ENCODE measurements at places on chromosomes 13 and 19. TPM values are rescaled to one million over a fixed set of nuclear protein-coding genes. Genes with fewer than 3 reads are reported as not detected.

DNA sequence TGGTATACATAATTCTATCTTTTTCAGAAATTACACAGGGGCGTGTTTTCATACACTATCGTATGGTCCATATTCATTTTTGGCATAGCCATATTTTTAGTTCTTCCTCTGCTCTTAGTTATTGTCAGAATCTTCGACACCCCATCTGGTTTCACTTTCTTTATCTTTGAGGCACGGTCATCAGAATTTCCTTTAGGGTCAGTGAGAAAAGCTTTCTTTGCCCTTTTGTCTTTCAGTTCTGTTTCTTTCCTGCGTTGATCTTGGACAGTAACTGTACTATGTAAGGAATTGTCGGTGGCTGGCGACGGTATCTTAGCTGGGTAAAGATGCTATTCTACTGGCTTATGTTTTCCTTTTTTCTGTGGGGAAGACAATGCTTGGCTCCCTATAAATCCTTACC is 10.6 kb upstream of the KIR2DL4 start:
- DNase-seq, result no peak

DNA sequence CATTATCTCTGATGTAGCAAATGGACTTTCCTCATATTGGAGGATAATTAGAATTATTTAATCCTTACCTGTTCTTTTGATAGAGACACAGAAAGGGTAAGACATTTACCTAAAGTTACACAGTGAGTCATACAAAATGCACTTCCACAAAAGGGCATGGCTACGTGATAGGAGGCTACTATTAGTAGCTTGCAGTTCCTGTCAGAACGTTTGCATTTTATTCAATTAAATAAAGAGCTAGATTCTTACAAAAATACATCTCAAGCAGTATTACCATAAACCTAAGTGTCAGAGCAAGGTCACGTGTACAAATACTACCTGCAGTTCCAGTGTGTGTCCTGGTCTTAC is 120.6 kb downstream of the ESD start:
- no peak for DNase-seq

- no peak for DNase-seq
Measured at GRCh38 chr19:18060472-18060871, 26.3 kb downstream of the IL12RB1 start.

DNA sequence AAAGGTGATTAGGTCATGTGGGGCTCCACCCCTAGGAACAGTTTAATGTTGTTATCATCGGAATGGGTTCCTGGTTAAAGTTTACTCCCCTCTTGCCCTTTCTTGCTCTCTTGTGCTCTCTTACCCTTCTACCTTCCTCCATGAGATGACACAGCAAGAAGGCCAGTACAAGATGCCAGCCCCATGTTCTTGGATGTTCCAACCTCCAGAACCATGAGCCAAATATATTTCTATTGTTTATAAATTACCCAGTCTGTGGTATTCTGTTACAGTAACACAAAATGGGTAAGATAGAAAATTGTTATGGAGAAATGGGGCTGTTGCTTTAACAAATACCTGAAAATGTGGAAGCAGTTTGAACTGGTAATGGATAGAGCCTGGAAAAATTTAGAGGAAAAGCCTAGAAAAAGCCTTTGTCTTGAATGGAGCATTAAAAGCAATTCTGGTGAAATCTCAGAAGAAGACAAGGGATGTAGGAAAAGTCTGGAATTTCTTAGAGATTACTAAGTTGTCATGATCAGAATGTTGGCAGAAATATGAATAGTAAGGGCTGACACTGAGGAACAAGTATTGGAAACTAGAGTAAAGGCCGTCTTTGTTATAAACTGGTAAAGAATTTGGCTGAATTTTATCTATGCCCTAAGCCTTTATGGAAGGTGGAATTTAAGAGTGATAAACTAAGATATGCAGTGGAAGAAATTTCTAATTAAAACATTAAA is 53.5 kb upstream of the TSC22D1 start:
- DNase-seq, result no peak

DNA sequence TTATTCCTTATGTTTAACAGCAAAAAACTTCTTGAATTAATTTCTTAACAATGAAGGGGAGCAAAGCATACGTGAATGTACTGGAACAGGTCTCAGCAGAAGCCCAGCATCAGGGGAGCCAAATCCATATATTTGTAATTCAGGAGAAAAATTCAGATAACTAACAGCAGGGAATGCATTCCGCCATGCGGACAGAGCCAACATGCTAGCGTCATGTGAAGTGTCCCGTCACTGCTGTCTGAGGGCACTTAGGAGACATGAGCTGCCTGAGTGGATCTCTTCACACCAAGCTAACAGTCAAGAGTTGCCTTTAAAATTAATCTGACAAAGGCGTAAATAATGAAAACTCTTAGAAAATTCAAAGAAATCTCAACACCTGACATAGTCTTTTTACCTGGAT is 6.4 kb downstream of the AMER2 start:
- DNase-seq, result no peak

GRCh38 chr19:16969135-16969534 is 57.5 kb downstream of the CPAMD8 start:
- no peak for DNase-seq

- no peak for DNase-seq
Measured at GRCh38 chr13:31444266-31444856, 244.6 kb downstream of the B3GLCT start.

DNA sequence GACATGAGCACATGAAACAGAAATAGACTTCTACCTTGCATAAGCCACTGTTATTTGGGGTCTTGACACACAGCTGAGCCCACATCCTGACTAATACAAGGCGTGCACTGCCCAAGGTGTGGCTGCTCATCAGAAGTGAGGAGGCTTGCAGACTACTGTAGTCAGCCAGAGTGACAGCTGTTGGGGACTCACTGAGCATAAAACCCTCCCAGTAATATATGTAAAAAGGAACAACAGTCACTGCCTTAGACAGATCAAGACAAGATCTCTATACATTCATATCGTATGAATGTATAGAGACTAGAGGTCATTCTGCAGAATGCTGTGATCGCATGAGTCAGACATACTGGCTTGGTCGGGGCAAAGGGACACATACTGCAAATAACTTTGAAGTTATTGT is 4.1 kb upstream of the C1QTNF9B start:
- DNase-seq, result no peak

DNA sequence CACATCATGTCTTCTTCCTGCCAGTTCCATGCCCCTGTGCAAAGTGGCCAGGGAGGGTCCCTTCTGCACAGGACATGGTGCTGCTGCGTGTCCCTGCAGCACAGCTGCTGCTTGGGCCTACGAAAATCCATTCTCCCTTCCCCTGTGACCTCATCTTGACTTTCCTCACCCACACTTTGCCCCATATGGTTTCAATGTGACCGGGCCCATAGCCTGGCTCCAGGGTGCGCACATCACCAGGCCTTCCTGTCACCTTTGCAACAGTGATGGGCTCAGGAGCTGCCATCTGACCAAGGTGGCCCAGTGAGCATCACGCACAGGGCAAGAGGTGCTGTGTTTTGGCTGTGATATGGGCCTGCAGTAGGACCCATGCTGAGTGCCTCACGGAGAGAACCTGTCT is 10.8 kb downstream of the PPP1R12C start:
- DNase-seq, result no peak

GRCh38 chr19:31152906-31153305 is 196.3 kb downstream of the TSHZ3 start:
- no peak for DNase-seq

DNA sequence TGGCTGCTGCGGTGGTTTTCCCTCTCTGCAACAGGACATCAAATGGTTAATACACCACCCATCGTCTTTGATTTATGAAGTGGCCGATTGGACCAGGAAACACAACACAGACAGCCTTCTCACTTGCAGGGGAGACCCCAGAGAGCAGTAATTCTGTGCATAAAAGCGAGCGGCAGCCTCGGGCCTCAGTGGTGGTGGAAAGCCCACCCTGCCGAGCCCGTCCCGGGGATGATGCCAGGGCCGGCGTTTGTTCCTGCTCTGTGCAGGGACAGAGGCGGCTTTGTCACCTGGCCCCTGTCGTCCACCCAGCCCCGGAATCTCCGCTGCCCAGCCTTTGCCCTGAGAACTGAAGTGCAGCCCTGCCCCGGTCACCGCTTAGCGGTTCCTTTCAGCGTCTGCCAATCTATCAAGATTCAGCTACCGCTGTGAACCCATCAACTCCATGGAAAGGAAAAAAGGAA is 184.4 kb downstream of the TSHZ3 start:
- DNase-seq, result no peak

- DNase-seq, result no peak
Measured at GRCh38 chr13:73440296-73440895, 381.6 kb downstream of the KLF5 start.

DNA sequence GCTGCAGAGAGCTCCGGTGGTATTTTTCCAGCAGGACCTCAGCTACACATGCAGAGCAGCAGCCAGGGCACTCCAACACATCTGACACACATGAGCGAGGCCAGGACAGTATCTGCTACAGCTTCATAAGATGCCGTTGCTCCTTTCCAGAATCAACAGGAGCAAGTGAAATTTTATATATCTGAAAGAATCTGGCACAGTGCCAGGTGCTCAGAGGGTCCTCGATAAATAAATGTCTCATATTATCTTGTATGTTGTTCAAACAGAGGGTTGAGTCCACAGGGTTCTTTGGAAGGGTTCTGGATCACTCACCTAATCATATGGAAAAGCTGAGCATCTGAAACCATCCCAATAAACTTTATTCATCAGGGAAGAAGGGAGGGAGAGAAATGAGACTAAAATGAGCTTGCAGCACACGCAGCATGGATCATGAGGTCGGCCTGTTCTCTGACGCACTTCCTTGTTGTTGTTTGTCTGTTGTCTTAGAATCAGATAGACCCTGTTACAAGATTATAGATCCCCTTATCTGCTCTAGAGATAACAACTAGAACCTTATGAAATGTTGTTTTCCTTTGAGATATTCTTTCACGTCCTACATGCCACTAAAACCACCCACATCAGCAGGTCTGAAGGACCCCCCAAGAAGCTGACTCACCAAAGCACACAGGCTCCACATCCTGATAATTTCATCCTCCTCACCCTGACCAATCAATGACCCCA is 3.2 kb upstream of the METTL21C start:
- no peak for DNase-seq

DNA sequence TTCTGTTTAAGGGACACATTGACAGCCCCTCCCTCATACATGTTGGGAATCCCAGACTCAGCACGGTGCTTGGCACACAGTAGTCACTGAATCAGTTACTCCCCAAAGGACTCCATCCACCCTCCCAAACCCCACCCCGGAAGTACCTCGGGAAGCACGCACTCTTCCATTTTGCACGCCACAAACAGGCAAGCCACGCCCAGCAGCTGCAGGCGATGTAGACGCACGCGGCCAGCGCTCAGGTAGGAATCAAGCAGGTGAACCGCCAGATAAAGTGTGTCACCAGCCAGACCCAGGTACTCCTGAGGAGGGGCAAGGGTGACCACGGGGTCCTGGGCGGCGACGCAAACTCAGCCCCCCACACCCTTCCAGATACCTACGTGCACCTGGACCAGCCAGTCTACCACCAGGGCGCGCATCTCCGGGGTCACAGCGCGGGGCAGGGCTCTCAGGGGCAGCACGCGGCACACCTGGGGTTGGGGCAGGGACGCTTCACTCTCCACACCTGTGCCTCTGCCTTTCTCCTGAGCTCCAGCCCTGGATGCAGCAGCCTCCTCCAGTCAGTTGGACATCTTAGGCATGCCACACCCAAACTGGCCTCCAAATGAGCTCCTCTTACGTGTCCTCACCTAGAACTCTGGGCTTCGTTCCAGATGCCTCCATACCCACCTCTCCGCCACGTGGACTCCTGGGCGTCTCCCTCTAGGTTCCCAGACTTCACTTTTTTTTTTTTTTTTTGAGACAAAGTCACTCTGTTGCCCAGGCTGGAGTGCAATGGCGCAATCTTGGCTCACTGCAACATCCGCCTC is 1.9 kb downstream of the CCNP start:
- DNase-seq, result no peak

DNA sequence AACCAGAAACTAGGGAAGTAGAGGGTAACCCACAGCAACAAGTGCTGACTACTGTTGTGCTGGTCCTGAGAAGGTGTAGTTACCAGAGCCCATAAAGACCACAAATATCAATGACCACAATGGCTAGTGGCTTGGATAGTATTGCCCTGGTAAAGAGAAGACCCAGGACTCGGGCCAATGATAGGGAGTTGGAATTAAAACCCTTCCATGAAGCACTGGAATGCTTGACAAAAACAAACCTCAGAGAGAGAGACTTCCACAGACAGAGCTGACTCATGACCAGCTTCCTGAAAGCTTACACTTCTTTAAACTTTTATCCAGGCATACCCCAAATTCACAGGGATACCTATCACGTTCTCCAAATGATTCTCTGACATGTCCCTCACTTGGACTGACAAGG is 60.5 kb downstream of the WDR87 start:
- no peak for DNase-seq

The KIR2DL3 gene
- not detected for total RNA-seq

The TJP3 gene
- total RNA-seq, result 3.1 TPM

The EPSTI1 gene
- 9.6 TPM for total RNA-seq

The ZNF701 gene
- total RNA-seq, result 38.8 TPM

The CCDC194 gene
- total RNA-seq, result not detected

The MAB21L1 gene
- 3.2 TPM for total RNA-seq

The MIA gene
- 2.9 TPM for total RNA-seq
